ACHN (cell line): ENCODE measurements at places on chromosomes 6 and 20.

GRCh38 chr6:82331031-82331773 lies 32.4 kb upstream of the TPBG start:
- DNase-seq = peak; percentile 4

DNA sequence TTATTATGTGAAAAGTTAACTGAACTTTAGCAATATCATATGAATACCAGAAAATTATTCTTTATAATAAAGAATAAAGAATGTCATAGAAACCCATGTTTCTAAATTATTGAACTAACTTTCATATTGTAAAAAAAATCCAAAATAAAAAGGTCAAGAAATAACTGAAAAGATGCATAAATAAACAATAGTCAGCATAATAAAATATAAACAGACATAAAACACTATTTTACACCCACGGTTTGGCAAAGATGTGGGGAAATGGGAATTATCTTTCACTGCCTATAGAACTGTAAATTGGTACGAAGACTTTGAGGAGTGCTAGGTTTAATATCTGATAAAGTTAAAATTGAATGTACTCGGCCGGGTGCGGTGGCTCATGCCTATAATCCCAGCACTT lies 34.7 kb upstream of the CTAGE9 start:
- DNase-seq = no peak

DNA sequence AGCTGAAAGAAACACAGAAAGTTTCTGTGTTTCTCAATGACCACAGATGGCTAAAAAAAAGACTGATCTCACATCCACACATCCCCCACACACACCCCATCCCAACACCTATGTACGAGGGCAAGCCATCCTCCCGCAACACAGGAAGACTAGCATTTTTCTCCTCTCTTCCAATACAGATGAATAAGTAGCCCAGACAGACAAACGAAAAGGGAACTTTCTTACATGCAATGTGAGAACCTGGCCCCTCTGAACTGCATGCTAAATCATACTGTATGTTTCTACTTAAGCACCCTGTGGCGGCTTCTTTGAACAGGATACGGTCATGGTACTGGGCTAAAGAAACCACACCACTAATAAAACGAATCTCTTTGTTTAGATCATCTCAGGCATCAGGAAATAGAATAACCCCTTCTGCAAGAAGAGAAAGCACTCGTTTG lies 116.2 kb downstream of the GMDS start:
- no peak for DNase-seq

DNA sequence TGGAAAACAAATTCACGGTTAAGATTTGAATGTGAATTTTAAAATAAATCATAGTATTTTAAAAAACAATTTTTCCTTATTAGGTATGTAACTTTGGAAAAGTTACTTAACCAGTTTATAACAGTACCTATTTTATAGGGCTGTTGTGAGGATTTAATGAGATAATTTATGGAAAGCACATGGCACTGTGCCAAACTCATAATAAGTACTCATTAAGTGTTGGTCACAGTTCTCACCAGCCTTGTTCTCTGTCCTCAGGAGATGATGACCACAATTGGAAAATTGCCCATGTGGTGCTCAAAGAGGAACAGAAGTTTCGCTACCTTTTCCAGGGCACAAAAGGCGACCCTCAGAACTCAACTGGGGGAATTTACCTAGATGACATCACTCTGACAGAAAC lies 39.6 kb downstream of the MEP1A start:
- DNase-seq = no peak

DNA sequence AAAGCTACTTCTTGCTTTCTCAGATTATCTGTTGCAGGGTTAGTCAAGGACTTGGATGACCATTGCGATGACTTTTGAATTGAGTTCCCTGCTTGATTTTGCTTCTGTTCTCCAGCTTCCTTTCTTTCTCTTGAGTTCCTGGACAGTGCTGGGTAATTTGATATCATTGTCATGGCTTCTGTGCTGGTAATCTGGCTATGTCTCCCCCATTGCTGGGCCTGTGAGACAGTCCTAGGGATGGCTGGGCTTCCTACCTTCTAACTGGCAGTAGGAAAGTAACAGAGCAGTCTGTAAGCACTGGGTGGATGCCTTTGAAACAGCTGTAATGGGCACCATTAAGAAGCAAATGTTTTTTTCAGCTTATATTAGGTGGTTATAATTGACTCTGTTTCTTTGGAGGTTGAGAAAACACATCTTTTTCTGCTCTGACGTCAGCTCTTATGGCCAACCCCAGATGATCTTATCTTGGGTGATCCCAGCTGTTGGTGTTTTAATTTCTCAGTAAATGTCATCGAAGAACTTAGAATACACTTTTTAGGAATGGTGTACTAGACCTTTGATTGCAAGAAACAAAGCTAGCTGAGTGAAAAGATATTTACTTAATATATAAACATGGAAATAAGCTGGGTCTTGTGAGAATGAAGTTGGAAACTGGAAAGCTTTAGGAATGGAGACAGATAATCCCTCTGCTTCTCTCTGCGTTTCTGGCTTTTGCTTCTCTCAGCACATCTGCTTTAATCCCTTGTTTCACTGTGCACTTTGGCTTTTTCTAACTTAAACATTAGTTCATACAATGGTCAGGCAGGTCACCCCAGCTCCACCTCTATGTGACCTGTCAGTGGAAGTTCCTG lies 195.0 kb upstream of the MAN1A1 start:
- DNase-seq = no peak

DNA sequence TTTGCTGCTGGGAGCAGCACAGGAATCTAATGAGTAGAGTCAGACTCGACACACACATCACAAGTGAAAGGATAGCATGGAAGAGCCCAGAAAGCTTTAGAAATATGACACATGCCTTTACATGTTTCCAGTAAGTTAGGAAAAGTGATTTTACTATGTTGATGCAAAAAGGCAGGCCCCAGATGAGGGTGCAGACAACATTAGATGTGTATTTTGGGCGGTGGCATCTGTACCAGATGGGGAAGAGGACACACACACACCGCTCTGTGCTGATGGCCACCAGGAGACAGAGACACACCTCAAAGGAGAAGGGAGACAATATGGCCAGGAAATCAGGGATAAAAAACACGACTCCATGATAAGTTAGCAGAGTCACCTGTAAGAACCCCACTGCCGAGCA lies 625 bp downstream of the MAS1L start:
- no peak for DNase-seq

- DNase-seq = no peak
Observed at GRCh38 chr6:141110481-141110880, 1022.2 kb upstream of the GJE1 start.

DNA sequence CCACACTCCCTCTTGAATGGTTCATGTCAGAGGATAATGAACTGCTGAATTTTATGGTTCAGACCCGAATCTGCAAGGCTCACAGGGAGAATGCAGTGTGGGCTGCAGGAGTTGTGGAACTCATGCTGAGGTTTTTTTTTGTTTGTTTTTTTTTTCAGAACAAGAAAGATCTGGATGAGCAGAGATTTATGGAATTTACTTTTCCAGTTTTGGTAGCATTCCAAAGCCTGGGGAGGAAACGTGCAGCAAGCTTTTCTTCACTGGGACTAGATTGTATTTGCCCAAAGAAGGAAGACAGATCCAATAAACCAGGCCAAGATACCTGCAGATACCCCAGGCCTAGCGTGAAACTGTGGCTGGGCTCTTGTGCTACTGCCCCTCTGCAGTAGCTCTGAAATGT lies 223.9 kb upstream of the TAB2 start:
- no peak for DNase-seq

DNA sequence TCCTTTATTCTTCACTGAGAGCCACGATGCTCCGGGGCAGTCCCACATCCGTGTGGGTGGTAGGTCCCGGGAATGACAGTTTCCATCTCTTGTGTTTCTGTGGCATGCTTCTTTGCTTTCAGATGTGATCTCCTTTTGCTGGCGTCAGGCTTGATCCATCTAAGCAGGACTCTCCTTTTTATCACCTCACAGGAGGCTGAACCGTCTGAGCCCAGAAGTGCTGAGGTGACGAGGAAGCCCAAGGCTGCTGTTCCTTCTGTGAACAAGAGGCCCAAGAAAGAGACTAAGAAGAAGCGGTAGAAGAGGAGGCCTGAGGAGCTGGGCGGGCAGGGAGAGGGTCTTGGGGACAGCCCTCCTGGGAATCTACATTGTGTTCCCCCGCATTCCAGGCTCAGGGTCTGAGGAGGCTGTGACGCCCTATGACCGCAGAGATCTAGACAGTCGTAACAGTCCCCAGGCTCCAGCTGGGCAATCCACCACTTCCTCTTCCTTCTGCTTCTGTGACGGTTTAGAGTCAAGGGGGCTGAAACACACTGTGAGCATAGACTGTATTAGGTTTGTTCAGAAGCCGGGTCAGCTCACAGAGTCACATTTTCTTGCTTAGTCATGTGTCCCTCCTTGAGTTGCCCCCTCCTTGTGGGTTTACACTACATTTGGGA lies 26.8 kb downstream of the MANBAL start:
- DNase-seq = no peak
